ENCODE measurements at places on chromosomes 6 and 20. TPM values are rescaled to one million over a fixed set of nuclear protein-coding genes. Genes with fewer than 3 reads are reported as not detected.

- no peak for DNase-seq
Measured at GRCh38 chr6:1445650-1446330, 56.4 kb downstream of the FOXF2 start.

DNA sequence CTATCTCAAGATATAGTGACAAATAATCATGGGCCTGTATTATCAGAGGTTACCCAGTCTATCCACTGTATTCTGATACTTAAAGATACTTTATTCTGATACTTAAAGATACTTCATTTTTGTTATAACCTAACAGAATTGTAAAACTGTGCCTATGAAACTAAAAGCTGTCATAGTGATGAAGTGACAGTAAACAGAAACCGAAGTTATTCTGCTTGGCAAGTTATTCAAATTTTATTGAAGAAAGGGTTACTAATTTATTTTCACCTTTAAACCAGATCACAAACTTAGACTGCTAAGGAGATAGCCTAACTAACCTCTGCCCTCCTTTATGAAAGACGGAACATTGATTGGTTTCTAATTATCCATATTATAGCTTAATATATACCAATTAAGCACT, 604.6 kb upstream of the IMPG1 start:
- DNase-seq: no peak

GRCh38 chr6:107819217-107819616, 4.9 kb downstream of the SCML4 start:
- DNase-seq: no peak

DNA sequence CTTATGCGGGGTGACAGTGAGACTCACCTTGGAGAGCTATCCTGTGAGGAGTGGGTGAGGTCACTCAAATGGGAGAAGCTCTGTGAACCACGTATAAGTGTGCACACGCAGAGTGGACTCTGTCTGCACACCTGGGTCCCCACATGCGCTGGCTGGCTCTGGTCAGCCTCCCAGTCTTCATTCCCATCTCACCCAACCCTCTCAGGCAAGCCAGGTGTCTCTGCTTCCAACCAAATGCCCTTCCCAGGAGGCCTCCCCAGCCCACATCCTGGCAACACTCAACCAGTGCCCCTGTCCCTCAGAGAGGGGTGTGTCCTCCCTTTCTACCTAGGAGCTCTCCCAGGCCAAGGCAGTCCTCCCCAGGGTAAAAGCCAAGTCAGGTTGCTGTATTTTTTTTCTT, 8.0 kb upstream of the PI16 start:
- no peak for DNase-seq

GRCh38 chr20:63941282-63942081, 14.7 kb downstream of the UCKL1 start:
- no peak for DNase-seq

GRCh38 chr20:24027229-24027628, 38.6 kb upstream of the GGTLC1 start:
- DNase-seq: no peak

DNA sequence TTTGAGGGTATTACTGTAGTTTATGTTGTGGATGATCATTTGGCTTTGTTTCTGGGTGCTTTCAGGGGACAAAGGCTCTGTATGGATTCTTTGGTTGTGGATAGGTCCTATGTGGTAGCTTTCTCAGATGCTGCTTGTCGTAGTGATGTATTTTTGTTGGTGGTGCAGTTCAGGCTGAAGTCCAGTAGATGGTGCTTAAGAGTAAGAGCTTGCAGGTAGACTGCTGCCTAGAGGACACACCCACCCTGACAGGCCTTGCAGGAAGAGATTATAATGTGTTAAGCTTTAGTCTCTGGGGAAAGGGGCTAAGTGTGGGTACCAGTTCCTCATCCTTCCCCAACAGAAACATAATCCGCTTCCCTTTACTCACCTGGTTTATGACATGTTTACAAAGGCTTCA, 62.6 kb upstream of the ADGRB3 start:
- no peak for DNase-seq

DNA sequence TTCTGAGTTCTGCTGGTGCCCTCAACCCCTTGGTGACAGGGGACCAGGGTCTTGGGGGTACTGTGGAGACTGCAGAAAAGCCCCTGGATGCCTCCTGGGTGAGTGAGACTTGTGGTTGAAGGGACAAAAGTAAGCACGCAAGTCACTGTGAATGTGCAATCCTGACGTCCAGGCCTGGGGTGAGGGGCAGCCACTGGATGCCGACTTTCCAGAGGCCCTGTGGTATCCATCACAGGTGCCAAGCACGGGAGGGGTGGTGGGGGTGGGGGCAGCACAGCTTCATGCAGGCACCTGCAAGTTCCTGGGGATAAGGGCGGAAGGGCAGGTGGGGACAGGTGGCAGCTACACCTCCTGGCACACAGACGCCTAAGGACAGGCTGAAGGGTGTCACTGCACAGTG, 20.1 kb upstream of the UBE2V1 start:
- DNase-seq: no peak

DNA sequence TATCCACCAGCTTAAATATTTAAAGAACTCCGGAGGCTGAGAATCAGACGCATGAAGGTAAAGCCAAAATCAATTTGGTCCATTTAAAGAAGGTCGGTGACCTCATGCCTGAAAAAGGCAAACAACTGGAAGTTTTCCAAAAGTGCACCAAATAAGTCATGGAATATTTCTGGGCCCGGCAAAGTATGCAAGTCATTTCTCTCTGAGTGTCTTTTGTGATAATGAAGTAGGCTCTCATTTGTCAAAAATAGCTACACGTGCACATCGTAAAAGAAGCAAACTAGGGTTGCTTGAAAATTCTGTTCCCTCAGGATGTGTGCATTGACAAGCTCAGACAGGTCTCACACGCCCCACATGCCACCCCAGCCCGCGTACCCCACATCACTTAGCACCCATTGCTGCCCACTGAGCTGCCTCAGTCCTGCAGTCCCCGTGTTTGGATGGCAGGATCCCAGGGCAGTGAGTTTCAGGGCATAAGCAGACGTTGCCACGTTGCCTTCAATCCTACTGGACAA, 20.5 kb upstream of the PYGB start:
- no peak for DNase-seq

- no peak for DNase-seq
Measured at GRCh38 chr20:8972963-8973705, 95.8 kb upstream of the PLCB4 start.

GRCh38 chr20:63980317-63980805, 571 bp upstream of the PRPF6 start:
- DNase-seq: no peak

GRCh38 chr6:99603421-99604165, 3.0 kb upstream of the PRDM13 start:
- no peak for DNase-seq

- DNase-seq: no peak
Measured at GRCh38 chr6:169843110-169843509, 91.7 kb downstream of the ERMARD start.

GRCh38 chr6:142945446-142946180, 637 bp upstream of the HIVEP2 start:
- DNase-seq: peak; percentile 70

DNA sequence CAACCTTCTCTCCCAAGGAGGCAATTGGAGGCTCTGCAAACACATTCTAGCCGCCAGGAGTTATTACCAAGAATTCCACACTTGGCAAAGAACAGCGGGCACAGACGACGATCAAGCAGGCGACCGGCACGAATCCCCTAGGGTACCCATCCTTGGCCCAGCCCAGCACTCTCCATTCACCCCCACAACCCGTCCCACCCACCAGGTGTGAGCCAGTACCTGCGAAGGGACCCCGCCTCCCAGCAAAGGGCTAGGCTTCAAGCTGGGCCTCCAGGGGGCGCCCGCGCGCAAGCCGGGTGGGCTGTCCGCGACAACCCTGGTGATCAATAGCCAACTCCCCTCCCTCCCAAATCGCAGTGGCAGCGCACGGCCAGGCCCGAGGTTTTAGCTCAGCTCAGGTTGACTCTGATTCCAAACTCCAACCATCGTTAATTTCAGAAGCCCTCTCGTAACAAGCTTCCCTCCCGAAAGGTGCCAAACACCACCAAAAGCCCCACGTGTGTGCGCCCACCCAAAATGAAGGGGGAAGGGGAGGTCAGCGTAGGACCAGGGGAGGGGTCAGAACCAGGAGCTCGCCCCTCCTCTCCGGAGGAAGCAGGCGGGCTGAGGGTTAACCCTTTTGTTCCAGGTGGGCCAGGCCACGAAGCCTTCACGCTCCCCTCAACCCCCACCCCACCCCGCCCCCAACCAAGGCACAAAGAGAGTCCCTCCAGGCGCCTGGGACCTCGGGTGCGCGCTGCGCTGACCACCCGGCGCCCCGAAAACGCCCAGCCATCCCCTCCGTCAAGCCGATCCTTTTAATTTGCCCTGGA, 2.1 kb downstream of the SALL4 start:
- peak; percentile 75 for DNase-seq

DNA sequence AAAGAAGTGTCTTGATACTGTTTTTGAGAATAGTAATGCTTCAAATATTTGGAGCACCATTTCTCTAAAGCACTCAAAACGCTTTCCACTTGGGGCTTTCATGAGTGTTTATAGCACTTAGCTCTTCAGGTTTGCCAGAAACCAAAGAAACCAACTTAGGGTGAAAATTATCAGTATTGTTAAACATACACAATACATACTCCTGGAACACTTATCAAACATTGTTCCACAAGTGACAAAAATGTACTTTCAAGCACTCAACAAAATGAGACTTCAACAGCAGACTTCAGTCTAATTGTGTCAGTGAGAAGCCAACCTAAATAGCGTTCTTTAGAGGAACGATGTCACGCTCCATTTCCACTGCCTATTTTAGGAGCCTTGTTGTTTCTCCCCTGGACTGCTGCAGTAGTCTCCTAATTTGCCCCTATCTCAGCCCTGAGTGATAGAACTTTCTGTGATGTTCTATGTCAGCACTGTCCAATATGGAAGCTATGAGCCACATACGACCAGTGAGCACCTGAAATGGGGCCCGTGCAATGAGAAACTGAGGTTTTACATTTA, 461.3 kb downstream of the KIF16B start:
- DNase-seq: no peak

DNA sequence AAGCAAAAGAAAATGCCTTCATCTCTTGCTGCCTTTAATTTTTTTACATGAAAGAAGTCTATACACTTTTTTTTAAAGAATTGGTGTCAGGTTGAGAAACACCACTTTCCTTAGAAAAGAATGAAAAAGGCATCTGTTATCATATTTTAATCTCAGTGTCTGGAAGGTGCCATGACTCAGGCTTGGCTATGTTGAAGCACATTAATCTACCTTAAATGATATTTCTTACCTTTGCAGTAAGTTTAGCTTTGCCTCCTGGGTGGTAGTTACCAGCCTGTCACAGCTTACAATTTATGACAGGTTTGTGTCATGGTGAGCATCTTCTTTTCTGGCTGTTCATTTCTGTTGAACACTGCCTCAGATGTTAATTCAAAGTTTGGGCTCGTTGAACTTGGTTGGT, 95.3 kb downstream of the RTN4IP1 start:
- no peak for DNase-seq

- DNase-seq: no peak
Measured at GRCh38 chr20:17845701-17846475, 122.7 kb downstream of the SNX5 start.

GRCh38 chr6:12955956-12956355, 239.4 kb downstream of the PHACTR1 start:
- DNase-seq: no peak

DNA sequence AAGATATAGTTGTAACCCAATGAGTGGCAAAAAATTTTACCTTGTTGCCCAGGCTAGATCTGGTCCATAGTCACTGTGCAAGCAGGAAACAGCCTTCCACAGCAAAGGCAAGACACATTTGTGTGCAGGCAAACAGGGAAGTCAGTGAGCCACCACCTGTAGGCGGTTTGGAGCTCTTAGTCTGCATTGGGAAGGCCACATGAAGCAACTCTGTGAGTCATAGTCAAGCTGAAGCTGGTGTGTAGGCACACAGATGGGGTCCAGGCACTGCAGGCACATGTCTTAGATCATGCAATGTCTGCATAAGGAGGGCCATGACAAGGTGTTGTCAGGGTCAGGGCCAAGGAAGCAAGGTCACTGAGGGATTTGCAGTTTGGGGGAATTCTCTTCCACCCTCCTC, 543.2 kb upstream of the EPHA7 start:
- no peak for DNase-seq

DNA sequence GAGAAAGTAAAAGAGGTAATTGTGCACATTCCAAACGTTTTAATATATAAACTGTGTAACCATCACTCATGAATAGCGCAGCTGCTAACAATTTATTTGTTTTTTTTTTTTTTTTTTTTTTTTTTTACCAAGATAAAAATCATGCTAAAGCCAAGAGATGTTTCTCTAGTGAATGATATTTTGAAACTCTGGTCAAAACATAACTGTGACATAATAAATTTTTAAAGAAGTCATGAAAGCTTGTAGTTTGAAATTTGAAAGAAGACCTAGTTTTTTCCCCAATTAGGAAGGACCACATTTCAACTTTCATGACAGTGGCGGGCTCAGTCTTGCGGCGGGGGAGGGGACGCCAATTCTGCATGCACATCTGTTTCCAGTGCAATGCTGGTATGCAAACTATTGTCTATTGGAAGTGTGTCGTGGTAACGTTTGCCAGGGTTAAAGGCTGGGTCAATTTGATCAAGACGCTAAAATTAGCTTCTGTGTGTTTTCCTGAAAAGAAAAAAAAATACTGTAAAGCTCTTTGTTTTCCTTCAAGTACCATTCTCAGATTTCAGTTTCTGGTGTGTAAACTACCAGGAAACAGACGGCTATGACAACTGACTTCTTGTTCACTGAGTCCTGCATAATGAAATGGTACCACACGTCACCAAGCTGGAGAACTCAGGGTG, 211.9 kb downstream of the FOXC1 start:
- no peak for DNase-seq

GRCh38 chr20:55567826-55568225, 437.5 kb downstream of the CBLN4 start:
- no peak for DNase-seq

DNA sequence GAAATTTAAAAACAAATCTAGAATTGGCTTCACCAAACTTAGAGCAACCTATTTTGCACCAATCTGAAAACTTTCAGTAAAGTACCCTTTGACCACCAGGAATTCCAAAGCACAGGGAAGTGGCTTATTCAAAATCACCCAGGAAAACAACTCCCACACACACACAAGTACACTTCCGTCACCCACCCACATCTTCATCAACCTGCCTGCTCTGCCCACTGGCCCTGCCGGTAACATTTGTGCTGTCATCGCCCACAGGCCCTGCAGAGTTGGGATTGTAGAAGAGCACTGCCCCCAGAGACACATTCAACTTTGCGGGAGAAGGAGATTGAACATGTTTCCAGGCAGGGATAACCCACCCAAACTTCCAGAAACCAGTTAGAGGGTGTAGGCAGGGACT, 19.3 kb upstream of the SCML4 start:
- DNase-seq: no peak

Gene DYNLT2
- polyA plus RNA-seq: 8.7 TPM

Gene CAP2
- 11.7 TPM for polyA plus RNA-seq

Gene CST4
- not detected for polyA plus RNA-seq

Gene TINAG
- 29.6 TPM for polyA plus RNA-seq

Gene BFSP1
- polyA plus RNA-seq: 3.4 TPM

Gene RTEL1
- 15.5 TPM for polyA plus RNA-seq

Gene OXT
- 0.85 TPM for polyA plus RNA-seq

Gene RBPJL
- polyA plus RNA-seq: not detected

Gene NRSN2
- 53.1 TPM for polyA plus RNA-seq

Gene ZC2HC1B
- not detected for polyA plus RNA-seq

Gene AIF1
- polyA plus RNA-seq: 68.8 TPM

Gene SAMD5
- polyA plus RNA-seq: 18.4 TPM

Gene OR2J2
- not detected for polyA plus RNA-seq

Gene DLK2
- polyA plus RNA-seq: 0.93 TPM

Data from left renal cortex interstitium (tissue), 4 donors.